ENCODE measurements at places on chromosomes 2 and 18. TPM values are rescaled to one million over a fixed set of nuclear protein-coding genes. Genes with fewer than 3 reads are reported as not detected.

GRCh38 chr2:126994340-126994777, 95.7 kb downstream of the TEX51 start:
- H3K27ac ChIP-seq, result no peak overlapping the region
- H3K4me1 ChIP-seq, result no peaks in the 10 kb centered on the region
- peaks cover 17% of the 10 kb centered on the region for H3K27me3 ChIP-seq
- H3K4me3 ChIP-seq, result no peak overlapping the region

Gene TNFAIP6
- total RNA-seq, result not detected

Gene EVA1A
- not detected for total RNA-seq

DNA sequence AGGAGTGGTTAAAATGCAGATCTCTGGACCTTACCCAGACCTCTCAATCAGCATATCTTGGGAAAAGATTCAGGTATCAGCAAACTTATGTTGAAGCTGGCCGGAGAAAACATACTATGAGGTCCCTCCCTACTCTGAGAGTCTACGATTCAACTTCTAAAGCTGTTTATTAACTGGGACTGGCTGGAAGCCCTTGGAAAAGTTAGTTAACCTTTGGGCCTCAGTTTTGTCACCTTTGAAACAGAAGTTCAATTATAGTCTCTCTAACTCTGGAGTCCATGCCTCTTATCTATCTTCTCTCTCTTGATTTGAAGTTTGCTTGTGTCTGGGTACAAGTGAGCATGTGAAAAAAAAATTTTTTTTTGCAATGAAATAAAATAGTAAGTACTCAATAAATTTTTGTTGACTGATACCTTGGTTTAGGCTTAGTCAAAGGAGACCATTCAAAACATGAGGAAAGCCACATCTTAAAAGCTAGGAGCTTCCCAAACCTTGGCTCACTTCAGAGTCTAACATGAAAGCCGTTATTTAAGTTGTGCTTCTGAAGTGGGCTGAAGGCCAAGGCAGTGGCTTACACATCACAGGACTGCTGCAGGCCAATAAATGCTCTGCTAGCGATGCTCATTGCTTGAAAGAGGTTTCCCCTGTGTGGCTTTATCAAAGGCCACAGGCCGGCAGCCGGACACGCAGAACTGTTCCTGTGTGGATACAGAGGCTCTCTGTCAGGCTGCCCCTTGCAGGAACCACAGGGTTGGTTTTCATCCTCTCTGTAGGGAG, 110.6 kb upstream of the FAM136A start:
- H3K27ac ChIP-seq, result no peak overlapping the region
- no peak overlapping the region for H3K4me3 ChIP-seq
- no peaks in the 10 kb centered on the region for H3K36me3 ChIP-seq
- H3K4me1 ChIP-seq, result no peaks in the 10 kb centered on the region
- peaks cover 16% of the 10 kb centered on the region for H3K27me3 ChIP-seq
- no peak for DNase-seq

DNA sequence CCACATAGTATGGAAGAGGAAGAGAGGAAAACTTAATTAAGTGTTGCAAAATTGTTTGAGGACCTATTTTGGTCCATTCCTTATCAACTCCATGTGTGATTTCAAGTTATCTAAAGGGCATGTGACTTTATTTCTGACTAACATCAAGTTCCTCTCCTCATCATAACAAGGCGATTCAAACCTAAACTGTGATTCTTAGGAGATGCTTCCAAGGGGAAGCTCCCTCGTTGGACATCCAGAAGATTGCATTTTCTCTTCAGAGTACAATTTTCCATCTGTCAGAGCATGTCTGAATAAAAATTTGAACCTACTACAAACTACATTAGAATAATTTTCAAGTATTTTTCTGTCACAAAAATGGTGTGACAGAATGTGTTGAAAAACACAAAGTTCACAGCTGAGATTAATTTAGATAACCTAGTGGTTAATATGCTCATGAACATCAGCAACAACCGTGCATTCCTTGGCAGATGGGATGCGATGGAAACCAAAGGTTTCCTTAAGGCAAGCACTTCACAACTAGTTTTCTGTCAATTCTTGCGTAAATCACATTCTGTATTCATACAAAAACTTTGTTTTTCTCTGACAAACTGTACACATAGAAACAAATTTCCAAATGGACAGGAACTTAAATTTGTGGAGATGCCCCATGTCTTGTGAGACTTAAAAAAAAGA, 4.2 kb downstream of the SFT2D3 start:
- H3K4me1 ChIP-seq, result peaks cover 21% of the 10 kb centered on the region
- no peak for DNase-seq
- H3K36me3 ChIP-seq, result peaks cover 26% of the 10 kb centered on the region
- no peak overlapping the region for H3K27ac ChIP-seq
- H3K27me3 ChIP-seq, result no peaks in the 10 kb centered on the region

GRCh38 chr2:200471928-200472645, 37.8 kb downstream of the KCTD18 start:
- H3K4me1 ChIP-seq, result peaks cover 25% of the 10 kb centered on the region
- no peak overlapping the region for H3K4me3 ChIP-seq
- H3K36me3 ChIP-seq, result peaks cover 15% of the 10 kb centered on the region
- no peak overlapping the region for H3K27ac ChIP-seq
- no peak for DNase-seq

Gene MYO7B
- total RNA-seq, result 4.7 TPM

GRCh38 chr18:48953104-48953706, 2.4 kb upstream of the SMAD7 start:
- no peak overlapping the region for H3K27ac ChIP-seq
- no peak for DNase-seq
- H3K4me1 ChIP-seq, result peaks cover 6% of the 10 kb centered on the region
- H3K4me3 ChIP-seq, result peak overlapping the region; percentile 85
- H3K36me3 ChIP-seq, result peaks cover 8% of the 10 kb centered on the region
- H3K27me3 ChIP-seq, result peaks cover 13% of the 10 kb centered on the region

DNA sequence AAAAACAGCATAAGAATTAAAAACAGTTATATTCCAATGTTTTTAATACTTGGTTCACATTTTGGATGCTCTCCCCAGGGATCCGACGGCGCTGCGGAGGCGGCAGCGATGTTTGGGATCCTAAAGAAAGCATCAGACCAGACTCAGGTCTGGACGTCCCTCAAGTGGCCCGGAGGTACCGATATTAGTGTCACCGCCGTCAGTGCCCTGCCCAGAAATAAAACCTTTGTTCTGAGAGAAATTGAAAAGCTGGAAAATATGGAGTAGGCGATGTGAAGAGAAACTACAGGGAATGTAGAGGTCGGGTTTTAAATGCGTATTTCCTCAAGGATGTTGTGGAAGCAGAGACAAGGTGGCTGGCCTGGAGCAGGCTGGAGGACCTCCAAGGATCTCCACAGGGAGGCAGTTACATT, 683 bp upstream of the TBC1D8 start:
- H3K27ac ChIP-seq, result no peak overlapping the region
- H3K27me3 ChIP-seq, result peaks cover 70% of the 10 kb centered on the region
- H3K4me1 ChIP-seq, result peaks cover 9% of the 10 kb centered on the region
- H3K4me3 ChIP-seq, result peak overlapping the region; percentile 72
- no peak for DNase-seq
- H3K36me3 ChIP-seq, result no peaks in the 10 kb centered on the region

Gene ABHD1
- 1.4 TPM for total RNA-seq

Gene CNRIP1
- not detected for total RNA-seq

DNA sequence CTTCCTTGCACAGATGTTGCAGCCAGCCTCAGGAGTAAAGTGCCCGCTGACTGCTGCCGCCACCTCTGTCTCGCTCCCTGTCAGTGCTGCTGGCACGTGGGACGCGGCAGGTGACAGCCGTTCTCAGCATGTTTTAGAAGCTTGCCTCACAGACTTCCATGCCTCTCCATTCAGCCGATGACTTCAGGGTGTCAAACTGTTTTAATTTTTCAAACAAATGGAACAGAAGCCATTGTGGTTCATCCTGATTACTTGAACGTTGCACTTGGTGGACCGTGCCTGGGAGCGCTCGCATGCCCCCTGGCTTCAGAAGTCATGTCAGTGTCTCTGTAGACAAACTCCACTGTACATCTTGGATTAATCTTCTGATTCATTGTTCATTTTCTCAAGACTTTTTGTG, 62.7 kb upstream of the EML6 start:
- no peak overlapping the region for H3K4me3 ChIP-seq
- H3K27me3 ChIP-seq, result no peaks in the 10 kb centered on the region
- H3K36me3 ChIP-seq, result peaks cover 40% of the 10 kb centered on the region
- H3K4me1 ChIP-seq, result peaks cover 20% of the 10 kb centered on the region
- H3K27ac ChIP-seq, result no peak overlapping the region

DNA sequence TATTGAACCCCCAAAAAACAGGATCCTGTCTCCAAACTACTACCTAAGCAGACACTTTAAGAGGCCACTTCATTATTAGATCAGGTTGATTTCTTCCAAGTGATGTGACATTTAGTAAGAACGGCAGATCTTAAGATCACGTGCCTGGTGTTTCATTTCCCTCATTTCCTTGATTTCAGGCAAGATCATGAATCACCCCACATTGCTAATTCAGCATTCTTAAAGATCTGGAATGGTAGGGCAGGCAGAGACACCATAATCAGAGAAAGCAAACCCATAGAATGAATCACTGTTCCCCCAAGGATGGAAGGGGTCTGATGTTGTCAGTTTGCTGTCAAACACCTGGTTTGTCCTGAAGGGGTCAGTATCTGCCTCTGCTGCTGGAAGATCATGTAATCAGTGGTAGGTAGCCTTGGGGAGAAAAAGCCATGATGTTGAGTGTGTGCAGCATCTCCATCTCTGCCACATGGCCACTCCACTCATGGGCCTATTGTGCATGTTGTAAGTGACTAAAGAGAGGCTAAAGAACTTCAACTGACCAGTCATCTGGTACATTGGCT, 133.9 kb downstream of the ARHGAP15 start:
- DNase-seq, result no peak
- peaks cover 33% of the 10 kb centered on the region for H3K4me1 ChIP-seq
- peaks cover 46% of the 10 kb centered on the region for H3K36me3 ChIP-seq
- no peaks in the 10 kb centered on the region for H3K27me3 ChIP-seq
- peak overlapping the region; percentile 100 for H3K27ac ChIP-seq

DNA sequence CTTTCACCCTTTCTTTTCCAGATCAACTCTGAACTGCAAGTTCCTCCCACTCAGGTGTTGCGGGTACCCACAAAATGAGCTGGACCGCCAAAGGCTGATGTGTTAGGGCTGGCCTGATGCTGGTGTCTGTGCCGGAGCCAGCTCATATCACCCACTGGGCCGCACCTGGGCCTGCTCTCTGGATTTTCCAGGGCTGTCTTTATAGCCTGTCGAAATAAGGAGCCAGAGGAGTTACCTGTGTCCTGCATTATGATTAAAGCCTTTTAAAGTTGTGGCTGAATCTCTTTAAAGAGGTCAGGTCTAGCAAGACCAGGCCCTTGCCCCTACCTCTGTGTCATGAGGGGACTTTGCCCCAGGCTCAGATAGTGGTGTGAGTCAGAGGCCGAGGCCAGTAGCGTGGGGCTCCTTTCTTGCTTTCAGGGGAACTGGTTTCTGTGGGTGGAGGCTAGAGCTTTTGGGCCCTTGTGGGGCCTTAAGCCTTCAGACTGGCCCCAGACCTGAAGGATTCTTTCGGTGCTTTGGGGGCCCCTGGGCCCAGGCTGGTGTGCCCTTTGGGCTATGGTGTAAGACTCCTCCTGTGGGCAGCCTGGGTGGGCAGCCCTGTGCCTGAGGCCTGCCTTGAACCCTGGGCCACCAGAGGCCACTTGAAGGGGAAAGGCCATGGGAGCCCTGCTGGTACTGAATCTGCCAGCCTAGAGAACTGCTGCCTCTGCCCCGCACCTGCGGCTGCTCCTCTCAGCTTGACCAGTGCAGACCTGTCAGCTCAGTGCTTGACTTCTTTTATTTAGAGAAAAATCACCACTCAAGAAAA, 21.3 kb downstream of the OTOF start:
- H3K4me1 ChIP-seq, result peaks cover 4% of the 10 kb centered on the region
- H3K27me3 ChIP-seq, result peaks cover 4% of the 10 kb centered on the region
- no peak for DNase-seq

DNA sequence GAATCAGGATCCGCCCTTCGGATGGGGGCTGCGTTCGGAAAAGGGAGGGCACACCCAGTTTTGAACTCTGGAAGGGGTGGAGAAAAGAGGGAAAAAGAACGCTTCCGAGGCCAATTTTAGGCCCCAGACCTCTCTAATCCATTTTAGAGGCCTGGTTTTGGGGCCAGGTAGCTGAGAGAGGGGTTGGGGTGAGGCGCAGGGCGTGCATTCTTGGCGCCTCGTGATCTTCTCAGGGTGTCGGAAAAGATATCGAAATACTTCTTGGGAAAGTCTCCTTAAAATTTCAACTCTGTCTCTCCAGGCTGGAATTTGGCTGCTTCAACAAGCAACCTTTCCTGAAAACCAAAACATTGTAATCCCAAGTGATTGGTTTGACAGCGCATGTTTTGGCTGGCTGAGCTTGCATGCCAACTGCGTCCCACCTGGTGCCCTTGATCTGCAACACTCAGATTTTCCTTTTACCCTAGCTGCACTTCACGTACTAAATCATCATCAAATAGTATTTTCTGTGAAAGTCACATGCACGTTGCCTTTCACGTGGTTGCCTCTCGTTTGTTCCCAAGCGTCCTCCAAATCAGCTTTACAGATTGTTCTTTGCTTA, 864 bp upstream of the XPO1 start:
- H3K36me3 ChIP-seq, result peaks cover 14% of the 10 kb centered on the region
- no peak for DNase-seq
- H3K4me3 ChIP-seq, result peak overlapping the region; percentile 100
- H3K27me3 ChIP-seq, result peaks cover 5% of the 10 kb centered on the region
- peaks cover 23% of the 10 kb centered on the region for H3K4me1 ChIP-seq
- peak overlapping the region; percentile 100 for H3K27ac ChIP-seq

Gene UGT1A4
- total RNA-seq, result not detected

DNA sequence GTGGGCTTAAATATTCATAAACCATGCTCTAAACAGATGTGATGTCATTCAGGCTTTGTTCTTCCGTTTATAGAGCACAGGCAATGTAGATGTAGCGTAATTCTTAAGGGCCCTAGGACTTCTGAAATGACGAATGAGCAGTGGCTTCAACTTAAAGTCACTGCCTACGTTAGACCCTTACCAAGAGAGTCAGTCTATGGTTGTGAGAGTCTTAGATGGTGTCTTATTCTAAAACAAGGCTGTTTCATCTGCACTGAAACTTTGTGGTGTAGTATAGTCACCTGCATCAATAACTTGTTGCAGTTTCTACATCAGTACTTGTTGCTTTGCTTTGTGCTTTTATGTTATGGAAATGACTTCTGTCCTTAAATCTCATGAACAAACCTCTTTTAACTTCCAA, 56.0 kb downstream of the PIK3C3 start:
- H3K27ac ChIP-seq, result no peak overlapping the region
- H3K27me3 ChIP-seq, result no peaks in the 10 kb centered on the region
- no peaks in the 10 kb centered on the region for H3K4me1 ChIP-seq
- no peak overlapping the region for H3K4me3 ChIP-seq
- H3K36me3 ChIP-seq, result peaks cover 35% of the 10 kb centered on the region
- no peak for DNase-seq

Gene STPG4
- total RNA-seq, result 0.74 TPM

GRCh38 chr2:23697256-23698075, 229.5 kb downstream of the ATAD2B start:
- no peak overlapping the region for H3K4me3 ChIP-seq
- H3K36me3 ChIP-seq, result peaks cover 5% of the 10 kb centered on the region
- peaks cover 3% of the 10 kb centered on the region for H3K4me1 ChIP-seq
- no peak for DNase-seq

Measured in activated naive CD8-positive, alpha-beta T cell treated with anti-CD3 and anti-CD28 coated beads, Interleukin-2, amount 10 ng/mL, durations not matched to agents 7 days and 5 days (primary cell).